ENCODE measurements at places on chromosomes 2 and 18.

DNA sequence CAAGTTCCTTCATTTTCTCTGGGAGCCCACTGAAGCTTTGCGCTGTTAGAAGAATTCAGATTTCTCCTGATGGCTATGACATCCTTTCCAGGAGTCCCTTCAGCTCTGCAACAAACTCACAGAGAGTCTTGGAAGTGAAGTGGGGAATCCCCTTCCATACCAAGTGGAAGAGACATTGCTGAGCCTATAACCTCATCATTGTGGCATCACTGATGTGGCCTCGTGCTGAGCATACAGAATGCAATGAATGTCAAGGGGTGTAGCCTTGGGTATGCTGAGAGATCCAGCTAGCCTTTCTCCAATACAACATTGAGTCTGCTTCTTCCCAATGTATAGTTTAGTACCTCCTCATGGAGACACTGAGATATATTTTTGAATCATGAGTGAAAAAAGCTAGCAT lies 311.1 kb upstream of the RAB12 start:
- no peak for DNase-seq

DNA sequence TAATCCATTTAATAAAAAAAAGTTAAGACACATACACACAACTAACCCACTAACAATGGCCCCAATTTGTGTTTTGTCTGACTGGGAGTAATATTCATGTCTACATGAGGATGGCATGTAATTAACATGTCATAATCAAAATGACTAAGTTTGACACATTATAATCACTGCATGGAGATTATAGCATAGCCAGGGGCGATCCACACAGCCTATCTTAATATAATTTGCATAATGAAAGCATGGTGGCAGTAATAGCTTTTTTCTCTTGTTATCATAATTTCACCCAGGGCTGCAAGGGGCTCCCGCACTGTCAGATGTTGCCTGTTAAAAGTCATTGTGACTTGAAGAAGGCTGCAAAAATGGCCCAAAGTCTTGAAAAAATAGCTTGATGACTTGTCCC lies 243.7 kb downstream of the SMAD2 start:
- DNase-seq: no peak

- no peak for DNase-seq
Measured at GRCh38 chr2:239263669-239264491, 136.9 kb downstream of the HDAC4 start.

- DNase-seq: no peak
Measured at GRCh38 chr2:130336150-130336876, 6.4 kb upstream of the IMP4 start.

- DNase-seq: peak; percentile 10
Measured at GRCh38 chr2:197575987-197576386, 60.1 kb downstream of the MOB4 start.

GRCh38 chr18:10232062-10232461 lies 222.4 kb upstream of the APCDD1 start:
- DNase-seq: no peak

GRCh38 chr18:41870817-41871216 lies 84.2 kb upstream of the PIK3C3 start:
- no peak for DNase-seq

DNA sequence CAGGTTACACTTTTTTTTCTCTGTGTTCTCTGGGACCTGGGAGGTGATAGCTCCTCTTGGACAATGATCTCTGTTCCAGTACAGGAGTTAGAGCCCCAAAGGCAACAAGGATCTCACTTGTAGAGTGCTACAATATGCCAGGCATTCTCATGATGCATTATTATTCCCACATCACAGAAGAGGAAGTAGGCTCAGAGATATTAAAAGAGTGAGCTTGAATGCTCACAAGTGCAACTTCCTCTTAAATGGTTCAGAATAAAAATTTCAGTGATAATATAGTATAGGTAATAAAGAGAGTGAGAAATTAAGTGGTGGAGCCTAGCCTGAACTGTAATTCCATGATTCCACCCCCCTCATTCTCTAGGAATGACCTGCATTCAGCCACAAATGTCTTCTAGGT lies 21.4 kb downstream of the POLE4 start:
- no peak for DNase-seq

- DNase-seq: no peak
Measured at GRCh38 chr18:55301824-55302166, 286.2 kb downstream of the TCF4 start.

- no peak for DNase-seq
Measured at GRCh38 chr2:196504788-196505187, 134.7 kb upstream of the CCDC150 start.

DNA sequence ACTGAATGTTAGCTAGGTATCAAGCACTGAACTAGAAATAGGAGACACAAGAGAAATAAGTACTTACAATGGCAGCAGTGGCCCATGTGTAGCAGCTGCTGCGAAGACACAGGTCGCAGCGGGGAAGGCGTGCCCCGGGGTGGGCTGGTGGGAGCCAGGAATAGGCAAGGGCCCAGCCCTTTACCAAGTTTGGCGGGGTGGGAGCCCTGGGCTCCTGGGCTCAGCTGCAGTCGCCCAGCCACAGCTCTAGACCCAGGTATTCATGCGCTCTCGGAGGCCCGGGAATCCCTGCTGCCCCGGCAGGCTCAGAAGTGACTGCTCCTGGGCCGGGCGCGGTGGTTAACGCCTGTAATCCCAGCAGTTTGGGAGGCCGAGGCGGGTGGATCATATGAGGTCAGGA lies 1287.3 kb downstream of the CNTNAP5 start:
- no peak for DNase-seq

- DNase-seq: no peak
Measured at GRCh38 chr18:45312555-45313126, 302.6 kb upstream of the SLC14A2 start.

GRCh38 chr2:159450180-159450579 lies 163.7 kb upstream of the WDSUB1 start:
- DNase-seq: no peak

GRCh38 chr2:44142306-44142705 lies 26.4 kb upstream of the PPM1B start:
- no peak for DNase-seq

DNA sequence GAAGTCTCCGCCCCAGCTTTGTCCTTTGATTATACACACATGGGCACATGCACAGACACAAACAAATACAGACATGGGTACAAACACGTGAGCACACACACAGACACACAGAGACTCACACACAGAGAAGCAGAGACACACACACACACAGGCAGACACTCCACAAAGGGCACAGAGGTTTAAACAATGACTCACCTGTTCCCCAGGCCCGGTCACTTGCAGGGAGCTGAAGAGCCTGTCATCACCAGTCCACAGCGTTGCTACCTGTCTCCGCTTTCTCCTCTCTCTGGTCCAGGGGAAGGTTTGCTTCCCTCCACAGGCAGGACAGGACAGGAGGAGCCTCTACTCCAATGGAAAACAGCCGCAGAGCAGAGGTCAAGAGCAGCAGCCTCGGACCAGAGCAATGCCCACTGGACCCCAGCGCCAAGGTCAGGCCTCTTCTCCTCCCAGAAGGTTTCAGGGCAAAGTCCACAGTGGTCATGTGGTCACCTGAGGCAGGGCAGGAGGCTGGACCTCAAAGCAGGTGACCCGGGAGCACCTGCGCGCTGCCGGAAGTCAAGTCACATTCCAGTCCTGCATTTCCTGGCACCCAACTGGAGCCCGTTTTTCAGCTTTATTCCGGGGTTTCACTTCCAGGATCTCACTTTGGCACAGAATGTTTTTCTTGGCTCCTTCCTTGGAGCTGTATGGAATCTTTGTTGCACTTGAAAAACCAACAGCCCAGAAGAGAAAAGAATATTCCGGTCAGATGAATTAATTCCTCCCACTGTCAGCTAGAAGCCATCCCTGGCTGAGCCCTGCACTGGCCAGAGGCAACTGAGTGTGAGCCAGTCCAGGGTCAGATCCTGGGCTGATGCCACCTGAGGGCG lies at the start of gene RAB17:
RAB17 (minus strand) TSS at position 463 of the 869 bp plus-strand sequence. CDS start 4,580 bp downstream, outside the sequence.
- DNase-seq: peak; percentile 44

DNA sequence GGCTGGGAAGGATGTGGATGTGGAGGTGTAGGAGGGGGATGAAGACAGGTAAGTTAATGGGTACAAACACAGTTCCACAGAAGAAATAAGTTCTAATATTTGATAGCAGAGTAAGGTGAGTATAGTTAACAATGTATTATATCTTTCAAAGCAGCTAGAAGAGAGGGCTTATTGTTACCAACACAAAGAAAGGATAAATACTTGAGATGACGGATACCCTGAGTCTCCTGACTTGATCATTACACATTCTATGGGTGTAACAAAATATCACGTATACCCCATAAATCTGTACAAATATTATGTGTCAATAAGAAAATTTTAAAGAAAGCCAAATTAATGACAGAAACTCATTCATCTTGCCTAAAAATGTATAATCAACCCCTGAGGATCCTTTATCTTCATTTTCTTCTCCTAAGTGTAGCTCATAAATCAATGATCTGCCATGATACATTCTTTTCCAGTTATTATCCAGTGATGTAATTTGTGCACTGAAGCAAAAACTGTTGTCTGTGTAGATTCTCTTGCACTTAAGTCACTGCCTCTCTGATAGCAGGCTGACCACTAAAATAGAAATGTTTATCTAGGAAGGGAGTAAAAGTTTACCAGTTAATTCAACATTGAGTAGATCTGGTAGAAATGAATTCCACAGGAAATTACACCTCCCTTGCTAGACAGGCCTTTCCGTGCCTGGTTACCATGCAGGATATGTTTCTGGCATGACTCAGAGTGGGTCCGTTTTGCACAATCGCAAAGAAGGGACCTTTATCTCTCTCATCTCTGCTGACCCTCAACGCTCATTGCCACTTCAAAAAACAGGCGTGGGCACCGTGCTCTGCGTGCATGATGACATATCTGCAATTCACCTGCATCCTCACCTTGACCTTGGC lies 249.7 kb upstream of the NCKAP5 start:
- peak; percentile 79 for DNase-seq
